ENCODE measurements at places on chromosomes 3 and 15. TPM values are rescaled to one million over a fixed set of nuclear protein-coding genes. Genes with fewer than 3 reads are reported as not detected.

Gene EXD1
- total RNA-seq: 0.37 TPM

Gene MESP2
- total RNA-seq: not detected

Gene PIGZ
- 5.2 TPM for total RNA-seq

Gene CA12
- total RNA-seq: 20.3 TPM

Gene KLF13
- total RNA-seq: 110 TPM

Gene TKT
- total RNA-seq: 179 TPM

Gene U2SURP
- 146 TPM for total RNA-seq

Gene NTRK3
- total RNA-seq: not detected

Gene ACTC1
- total RNA-seq: not detected

Measured in MCF 10A (cell line).